ENCODE measurements at places on chromosomes 6 and 20.

DNA sequence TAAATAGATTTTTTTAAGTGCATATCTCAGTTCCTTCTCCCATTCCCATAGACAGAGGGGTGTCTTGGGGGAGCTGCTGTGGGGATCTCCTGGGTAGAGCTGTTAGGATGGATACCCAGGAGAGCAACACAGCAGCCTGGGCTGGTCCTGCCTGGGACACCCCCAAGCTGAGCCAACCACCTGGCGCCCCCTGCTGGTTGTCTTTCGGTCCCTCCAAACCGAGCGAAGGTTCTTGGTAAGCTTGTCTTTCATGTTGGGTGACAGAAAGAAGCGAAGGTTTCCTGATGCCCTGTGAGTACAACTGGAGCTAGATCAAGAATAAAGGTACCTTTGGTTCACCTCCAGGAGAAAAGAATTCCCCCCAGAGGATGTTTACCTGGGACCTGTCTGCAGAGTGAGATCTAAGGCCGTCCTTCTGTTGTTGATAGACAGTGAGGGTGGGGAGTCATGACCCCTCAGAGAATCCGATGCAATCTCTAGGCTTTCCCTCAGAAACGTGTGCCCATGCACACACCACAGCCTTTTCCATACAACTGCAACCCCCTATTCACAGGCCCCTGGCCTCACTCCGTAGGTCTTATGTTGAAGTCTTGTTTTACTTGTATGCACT is 50.8 kb downstream of the SNX9 start:
- peak; percentile 91 for DNase-seq

- DNase-seq = no peak
These were observed 12.9 kb downstream of the BEND3 start for GRCh38 chr6:107102414-107102805.

GRCh38 chr20:57448764-57449354 is 57.7 kb downstream of the RBM38 start:
- no peak for DNase-seq

DNA sequence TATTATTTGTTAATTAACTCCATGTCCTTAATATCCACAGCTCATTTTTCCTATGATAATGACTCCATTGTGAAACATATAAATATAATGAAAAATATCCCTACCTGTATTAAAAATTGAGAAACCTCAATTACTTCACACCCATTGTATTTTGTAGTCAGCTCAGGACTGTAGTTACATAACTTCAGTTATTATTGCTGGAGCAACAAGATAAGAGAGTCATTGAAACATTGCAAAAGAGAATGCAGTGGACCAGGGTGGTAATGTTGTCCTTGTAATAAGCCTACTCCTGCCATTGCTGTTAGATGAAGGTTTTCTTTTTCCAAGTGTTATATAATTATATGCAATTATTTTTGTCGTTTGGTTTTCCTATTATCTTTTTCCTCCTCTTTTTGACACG is 184.4 kb downstream of the PRL start:
- DNase-seq = no peak

DNA sequence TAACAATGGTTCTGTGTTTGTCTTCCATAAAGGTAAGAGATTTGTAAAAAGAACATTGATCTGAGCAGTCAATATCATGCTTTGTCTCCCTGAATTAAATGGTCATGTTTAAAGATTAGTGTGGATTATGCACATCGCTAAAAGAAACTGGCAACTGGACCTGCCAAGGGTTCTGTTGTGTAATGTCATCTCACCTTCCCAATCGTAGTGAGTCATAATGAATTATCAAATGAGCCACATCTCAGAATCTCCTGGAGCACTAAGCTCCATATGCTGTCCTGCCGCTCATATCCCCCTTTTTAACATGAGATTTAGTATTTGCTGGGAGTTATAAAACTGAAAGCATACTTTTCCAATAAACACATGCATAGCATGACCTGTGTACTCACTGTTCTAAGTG is 187.0 kb upstream of the OPRM1 start:
- no peak for DNase-seq

GRCh38 chr6:37620519-37620918 is 77.2 kb downstream of the MDGA1 start:
- no peak for DNase-seq

DNA sequence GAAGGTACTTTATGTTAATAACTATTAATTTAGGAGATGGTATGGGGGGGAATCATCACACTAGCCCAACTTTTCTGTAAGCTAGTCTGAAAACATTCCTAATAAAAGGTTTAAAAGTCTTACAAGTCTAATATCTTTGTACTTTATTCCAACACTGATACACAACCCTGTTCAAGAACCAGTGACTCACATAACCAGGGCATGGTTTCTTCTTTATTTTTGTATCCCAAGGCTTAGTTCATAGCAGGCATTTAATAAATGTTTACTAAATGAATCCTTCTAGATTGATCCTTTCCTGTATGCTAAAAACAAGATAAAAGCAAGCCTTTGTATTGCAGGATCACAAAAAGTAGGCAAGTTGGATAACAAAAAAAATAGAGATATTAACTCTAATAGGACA is 9.7 kb downstream of the PNISR start:
- DNase-seq = no peak

Data from activated naive CD8-positive, alpha-beta T cell treated with anti-CD3 and anti-CD28 coated beads, Interleukin-2, amount 50 U/mL, for 24 hours (primary cell).